ENCODE measurements at places on chromosomes 11 and 22.
A peak's percentile ranks its signal among the peaks of the same experiment; 100 is the strongest.

GRCh38 chr22:30000566-30000965 lies 79.7 kb upstream of the HORMAD2 start:
- no peak for DNase-seq
- no peak overlapping the region for H3K27ac ChIP-seq
- peaks cover 39% of the 10 kb centered on the region for H3K4me1 ChIP-seq
- H3K4me3 ChIP-seq = no peak overlapping the region
- H3K36me3 ChIP-seq = no peaks in the 10 kb centered on the region
- no peaks in the 10 kb centered on the region for H3K27me3 ChIP-seq

GRCh38 chr11:19615341-19616183 lies 97.1 kb upstream of the NAV2 start:
- H3K4me1 ChIP-seq = no peaks in the 10 kb centered on the region
- no peak for DNase-seq
- H3K27me3 ChIP-seq = no peaks in the 10 kb centered on the region
- H3K4me3 ChIP-seq = no peak overlapping the region

- no peak overlapping the region for H3K4me3 ChIP-seq
- peaks cover 18% of the 10 kb centered on the region for H3K4me1 ChIP-seq
- H3K36me3 ChIP-seq = no peaks in the 10 kb centered on the region
- no peak overlapping the region for H3K27ac ChIP-seq
- no peaks in the 10 kb centered on the region for H3K27me3 ChIP-seq
These were observed 33.7 kb downstream of the APLP2 start for GRCh38 chr11:130103296-130103814.

DNA sequence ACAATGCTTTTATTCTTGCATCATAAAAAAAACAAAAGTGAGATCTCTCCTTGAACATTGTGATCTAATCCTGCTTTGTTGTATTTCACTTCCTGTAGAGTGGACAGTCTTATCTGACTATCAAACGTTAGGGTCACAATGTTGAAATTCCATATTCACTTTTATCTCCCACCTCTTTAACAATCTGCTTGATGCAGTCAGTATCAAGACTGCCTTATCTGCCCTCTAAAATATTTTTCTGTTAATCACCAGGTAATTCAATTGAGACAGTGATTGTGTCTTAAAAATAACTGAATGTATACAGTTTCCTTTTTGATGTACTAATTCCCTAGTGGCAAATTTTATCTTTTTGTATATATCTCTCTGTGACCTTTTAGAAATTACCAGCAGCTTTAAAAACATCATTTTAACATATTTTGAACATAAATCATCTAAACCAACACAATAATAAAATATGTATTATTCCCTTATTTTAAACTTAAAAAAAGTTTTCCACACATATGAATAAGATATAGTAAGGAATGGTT lies 143.1 kb upstream of the MPPED2 start:
- no peak overlapping the region for H3K27ac ChIP-seq
- H3K27me3 ChIP-seq = no peaks in the 10 kb centered on the region
- no peaks in the 10 kb centered on the region for H3K4me1 ChIP-seq

- no peak for DNase-seq
- no peaks in the 10 kb centered on the region for H3K27me3 ChIP-seq
- no peak overlapping the region for H3K27ac ChIP-seq
These were observed 54.2 kb downstream of the NAV2 start for GRCh38 chr11:19766810-19767209.

GRCh38 chr11:1435820-1436467 lies 46.2 kb downstream of the BRSK2 start:
- H3K4me1 ChIP-seq = no peaks in the 10 kb centered on the region
- no peak for DNase-seq
- no peaks in the 10 kb centered on the region for H3K36me3 ChIP-seq
- no peak overlapping the region for H3K4me3 ChIP-seq
- H3K27ac ChIP-seq = no peak overlapping the region
- peaks cover 18% of the 10 kb centered on the region for H3K27me3 ChIP-seq

DNA sequence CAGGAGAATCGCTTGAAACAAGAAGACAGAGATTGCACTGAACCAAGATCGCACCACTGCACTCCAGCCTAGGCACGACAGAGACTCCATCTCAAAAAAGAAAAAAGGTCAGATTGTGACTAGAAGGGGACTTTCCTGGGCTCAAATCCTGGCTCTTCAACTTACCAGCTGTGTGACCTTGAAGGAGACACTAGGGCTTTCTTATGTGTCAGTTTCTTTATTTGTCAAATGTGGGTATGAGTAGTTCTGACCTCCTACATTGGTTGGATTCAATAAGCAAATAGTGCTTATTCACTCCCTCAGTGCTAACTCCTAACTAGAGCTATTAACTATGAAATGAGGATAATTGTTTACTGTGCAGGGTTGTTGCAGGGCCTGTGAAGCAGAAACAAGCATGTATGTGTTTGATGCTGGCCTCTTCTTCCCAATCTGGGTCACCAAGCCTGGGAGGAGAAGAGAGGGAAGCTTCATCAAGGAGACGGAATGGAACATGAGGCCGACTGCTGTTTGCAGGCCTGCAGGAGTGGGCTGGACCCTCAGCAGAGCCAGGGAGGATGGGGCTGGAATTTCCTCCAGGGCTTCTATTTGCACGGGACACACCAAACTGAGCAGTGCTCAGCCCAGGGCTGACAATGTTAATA lies 22.5 kb downstream of the RHOD start:
- no peak for DNase-seq
- no peak overlapping the region for H3K27ac ChIP-seq
- H3K27me3 ChIP-seq = no peaks in the 10 kb centered on the region
- peaks cover 11% of the 10 kb centered on the region for H3K4me1 ChIP-seq

- H3K36me3 ChIP-seq = no peaks in the 10 kb centered on the region
- no peaks in the 10 kb centered on the region for H3K4me1 ChIP-seq
- no peak for DNase-seq
- no peaks in the 10 kb centered on the region for H3K27me3 ChIP-seq
- no peak overlapping the region for H3K4me3 ChIP-seq
- no peak overlapping the region for H3K27ac ChIP-seq
These were observed 122.3 kb downstream of the SPATA19 start for GRCh38 chr11:133723056-133723455.

GRCh38 chr11:103070142-103070541 lies 21.8 kb downstream of the DCUN1D5 start:
- no peak overlapping the region for H3K27ac ChIP-seq
- no peak for DNase-seq
- H3K36me3 ChIP-seq = peaks cover 38% of the 10 kb centered on the region
- H3K27me3 ChIP-seq = no peaks in the 10 kb centered on the region

- H3K27me3 ChIP-seq = no peaks in the 10 kb centered on the region
- no peak for DNase-seq
- no peak overlapping the region for H3K27ac ChIP-seq
These were observed 54.8 kb downstream of the CLPB start for GRCh38 chr11:72379384-72380131.

- H3K4me1 ChIP-seq = no peaks in the 10 kb centered on the region
- no peaks in the 10 kb centered on the region for H3K27me3 ChIP-seq
- H3K4me3 ChIP-seq = peak overlapping the region; percentile 78
- DNase-seq = no peak
- peak overlapping the region; percentile 94 for H3K27ac ChIP-seq
These were observed 970 bp downstream of the CAT start for GRCh38 chr11:34439610-34440198.

GRCh38 chr11:8963569-8964323 lies 496 bp downstream of the TMEM9B start:
- no peaks in the 10 kb centered on the region for H3K27me3 ChIP-seq
- no peak for DNase-seq
- H3K4me3 ChIP-seq = peak overlapping the region; percentile 99
- H3K4me1 ChIP-seq = peaks cover 59% of the 10 kb centered on the region

- H3K36me3 ChIP-seq = no peaks in the 10 kb centered on the region
- H3K27me3 ChIP-seq = peaks cover 4% of the 10 kb centered on the region
- H3K27ac ChIP-seq = no peak overlapping the region
- no peaks in the 10 kb centered on the region for H3K4me1 ChIP-seq
- no peak for DNase-seq
- H3K4me3 ChIP-seq = no peak overlapping the region
These were observed 1.4 kb upstream of the NEFH start for GRCh38 chr22:29478326-29479276.

Data from tibial nerve (tissue), 4 donors.